Endothelial cell of umbilical vein (primary cell): ENCODE measurements at places on chromosomes 5 and 9.
A peak's percentile ranks its signal among the peaks of the same experiment; 100 is the strongest.

- no peak overlapping the region for H3K27ac ChIP-seq
- no peaks in the 10 kb centered on the region for H3K27me3 ChIP-seq
- DNase-seq, result no peak
- H3K36me3 ChIP-seq, result no peaks in the 10 kb centered on the region
- H3K4me1 ChIP-seq, result no peaks in the 10 kb centered on the region
Observed at GRCh38 chr5:57576317-57576716, 93.7 kb upstream of the ACTBL2 start.

DNA sequence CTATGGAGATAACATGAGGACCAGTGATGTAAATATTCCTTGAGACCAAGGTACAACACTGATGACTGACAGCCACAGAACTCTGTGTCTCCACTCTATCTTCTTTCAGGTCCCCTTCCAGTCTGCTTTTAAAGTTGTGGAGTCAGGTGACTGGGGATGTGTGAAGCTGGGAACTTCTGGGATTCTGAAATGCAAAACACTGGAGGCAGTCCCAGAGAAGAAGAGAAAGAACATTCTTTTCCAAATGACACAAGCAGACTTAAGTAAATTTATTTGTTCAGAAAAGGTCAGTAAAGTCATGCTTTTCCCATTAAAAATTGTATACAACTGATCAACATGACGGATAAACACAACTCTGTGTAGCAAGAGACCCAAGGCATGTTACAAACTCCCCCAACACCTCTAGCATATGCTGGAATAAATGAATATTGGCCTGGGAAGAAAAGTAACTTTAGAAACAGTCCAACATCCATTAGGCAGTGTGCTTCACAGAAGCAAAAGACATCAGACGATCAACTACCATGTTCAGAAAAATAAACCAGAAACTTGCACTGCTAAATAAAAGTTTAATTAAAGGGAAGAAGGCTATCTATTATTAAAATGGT is 92.4 kb upstream of the IFNK start:
- H3K27ac ChIP-seq, result no peak overlapping the region
- no peaks in the 10 kb centered on the region for H3K36me3 ChIP-seq
- peaks cover 2% of the 10 kb centered on the region for H3K27me3 ChIP-seq
- H3K4me1 ChIP-seq, result no peaks in the 10 kb centered on the region

DNA sequence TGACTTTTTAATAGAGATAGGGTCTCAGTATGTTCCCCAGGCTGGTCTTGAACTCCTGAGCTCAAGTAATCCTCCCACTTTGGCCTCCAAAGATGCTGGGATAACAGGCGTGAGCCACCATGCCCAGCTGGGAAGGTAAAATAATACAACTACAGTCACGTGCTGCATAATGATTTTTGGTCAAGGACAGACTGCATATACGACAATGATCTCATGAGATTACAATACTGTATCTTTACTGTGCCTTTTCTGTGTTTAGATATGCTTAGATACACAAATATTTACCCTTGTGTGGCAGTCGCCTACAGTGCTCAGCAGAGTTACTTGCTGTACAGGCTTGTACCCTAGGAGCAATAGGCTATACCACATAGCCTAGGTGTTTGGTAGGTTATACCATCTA is 14.2 kb upstream of the IRF1 start:
- no peak for DNase-seq
- no peaks in the 10 kb centered on the region for H3K36me3 ChIP-seq
- H3K27me3 ChIP-seq, result no peaks in the 10 kb centered on the region
- H3K27ac ChIP-seq, result no peak overlapping the region
- no peak overlapping the region for H3K4me3 ChIP-seq
- peaks cover 36% of the 10 kb centered on the region for H3K4me1 ChIP-seq

DNA sequence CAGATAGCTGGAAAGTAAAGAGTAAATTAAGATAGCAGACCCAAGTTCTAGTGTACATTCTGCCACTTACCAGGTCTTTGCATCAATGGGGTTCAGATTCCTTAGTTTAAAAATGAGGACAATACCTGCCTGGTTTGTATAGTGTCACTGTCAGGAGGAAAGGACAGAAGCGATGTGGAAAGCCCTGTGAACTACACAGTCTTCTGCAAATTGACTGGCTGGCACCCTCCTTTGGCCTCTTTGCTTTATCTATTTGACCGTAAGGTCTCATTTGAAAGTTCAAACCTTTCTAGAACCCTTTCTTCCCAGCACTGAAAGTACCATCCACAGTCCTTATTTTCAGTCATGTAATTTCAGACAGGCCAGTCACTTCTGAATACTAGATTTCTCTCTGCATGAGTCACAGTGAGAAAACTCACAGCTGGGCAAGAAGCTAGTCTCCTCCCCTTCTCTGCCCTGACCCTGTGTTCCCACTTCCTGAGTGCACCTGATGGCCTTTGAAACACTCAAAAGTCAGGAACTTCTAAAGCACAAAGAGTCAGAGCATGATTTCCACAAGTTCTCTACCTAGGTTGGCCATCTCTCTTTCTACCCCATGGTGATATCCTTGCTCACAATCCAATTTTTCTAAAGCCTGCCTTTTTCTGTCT is 91.3 kb upstream of the RASEF start:
- H3K27me3 ChIP-seq, result no peaks in the 10 kb centered on the region
- no peak overlapping the region for H3K27ac ChIP-seq

- H3K4me1 ChIP-seq, result no peaks in the 10 kb centered on the region
- no peak overlapping the region for H3K27ac ChIP-seq
- DNase-seq, result no peak
- no peaks in the 10 kb centered on the region for H3K27me3 ChIP-seq
- no peaks in the 10 kb centered on the region for H3K36me3 ChIP-seq
Observed at GRCh38 chr5:156802501-156802900, 47.6 kb upstream of the PPP1R2B start.

DNA sequence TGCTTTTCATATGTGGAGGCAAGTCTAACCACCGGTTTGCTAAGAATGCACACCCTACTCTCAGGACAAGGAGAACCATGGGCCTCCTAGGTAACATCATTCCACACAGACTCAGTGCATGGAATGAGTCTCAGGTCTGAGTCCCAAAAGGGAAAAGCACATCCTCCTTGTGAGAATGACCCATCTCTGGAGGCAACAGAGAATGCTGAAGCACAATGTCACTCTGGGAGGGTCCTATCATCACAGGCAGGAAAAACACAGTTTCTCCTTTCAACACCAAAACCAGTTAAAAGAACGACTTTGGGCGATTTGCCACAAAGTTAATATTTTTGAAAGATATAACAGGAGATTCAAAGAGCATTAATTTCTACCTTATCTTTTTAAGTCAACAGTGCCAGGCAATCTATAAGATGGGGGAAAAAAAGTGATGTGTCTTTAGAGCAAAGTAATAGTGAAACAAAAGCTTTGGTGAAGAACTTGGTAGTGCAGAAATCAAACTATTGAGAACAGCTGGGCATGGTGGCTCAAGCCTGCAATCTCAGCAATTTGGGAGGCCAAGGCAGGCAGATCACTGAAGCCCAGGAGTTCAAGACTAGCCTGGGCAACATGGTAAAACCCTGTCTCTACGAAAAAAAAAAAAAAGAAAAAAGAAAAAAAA is 97.3 kb downstream of the OXCT1 start:
- peak; percentile 63 for DNase-seq
- H3K4me1 ChIP-seq, result peaks cover 3% of the 10 kb centered on the region
- H3K4me3 ChIP-seq, result no peak overlapping the region
- no peaks in the 10 kb centered on the region for H3K27me3 ChIP-seq
- no peaks in the 10 kb centered on the region for H3K36me3 ChIP-seq
